ENCODE measurements at places on chromosomes 16 and 17.

DNA sequence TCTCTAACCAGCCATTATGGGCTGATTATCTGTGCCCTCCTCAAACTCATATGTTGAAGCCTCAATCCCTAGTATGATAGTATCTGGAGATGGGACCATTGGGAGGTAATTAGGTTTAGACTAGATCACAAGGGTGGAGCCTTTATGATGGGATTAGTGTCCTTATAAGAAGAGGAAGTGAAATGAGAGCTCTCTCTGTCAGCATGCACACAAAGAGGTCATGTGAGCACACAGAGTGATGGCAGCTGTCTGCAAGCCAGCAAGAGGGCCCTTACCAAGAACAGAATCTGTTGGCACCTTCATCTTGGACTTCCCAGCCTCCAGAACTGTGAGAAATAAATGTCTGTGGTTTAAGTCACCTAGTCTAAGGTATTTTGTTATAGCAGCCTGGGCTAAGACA, 101.9 kb downstream of the PCTP start:
- no peak for DNase-seq

GRCh38 chr17:11028349-11028748, 190.5 kb upstream of the PIRT start:
- DNase-seq = no peak

DNA sequence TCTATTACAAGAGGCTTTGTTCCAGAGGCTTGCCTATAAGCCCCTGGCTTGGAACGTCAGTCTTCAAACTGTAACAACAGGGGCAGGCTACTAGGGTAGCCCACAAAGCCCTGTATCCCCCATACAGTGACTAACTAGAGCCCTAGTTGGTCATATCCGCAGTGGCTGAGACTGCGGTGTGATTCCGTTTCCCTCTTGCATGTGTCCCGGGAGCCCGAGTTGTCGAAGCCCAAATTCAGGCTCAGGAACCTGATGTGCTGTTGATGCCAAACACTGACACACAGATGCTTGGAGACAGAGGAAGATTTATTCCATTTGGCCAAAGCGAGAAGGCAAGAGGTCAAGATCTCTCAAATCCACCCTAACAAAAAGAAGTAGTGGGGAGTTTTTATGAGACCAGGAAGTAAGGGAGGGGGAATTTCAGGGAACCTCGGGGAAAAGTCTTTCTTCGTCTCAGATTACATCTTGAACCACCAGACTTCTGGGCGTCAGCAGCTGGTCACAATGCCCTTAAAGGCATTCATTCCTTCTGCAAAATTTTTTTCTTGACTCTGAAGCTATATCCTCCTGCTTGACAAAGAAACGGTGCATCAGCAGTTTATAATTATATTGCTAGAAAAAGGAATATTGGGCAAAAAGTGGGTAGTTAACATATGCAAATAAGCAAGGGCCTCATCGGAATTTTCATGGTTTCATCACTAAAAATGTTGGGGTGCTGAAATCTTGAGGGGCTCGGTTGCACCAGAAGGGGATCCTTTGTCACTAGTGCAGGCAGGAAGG, 879 bp downstream of the SLFN5 start:
- no peak for DNase-seq

DNA sequence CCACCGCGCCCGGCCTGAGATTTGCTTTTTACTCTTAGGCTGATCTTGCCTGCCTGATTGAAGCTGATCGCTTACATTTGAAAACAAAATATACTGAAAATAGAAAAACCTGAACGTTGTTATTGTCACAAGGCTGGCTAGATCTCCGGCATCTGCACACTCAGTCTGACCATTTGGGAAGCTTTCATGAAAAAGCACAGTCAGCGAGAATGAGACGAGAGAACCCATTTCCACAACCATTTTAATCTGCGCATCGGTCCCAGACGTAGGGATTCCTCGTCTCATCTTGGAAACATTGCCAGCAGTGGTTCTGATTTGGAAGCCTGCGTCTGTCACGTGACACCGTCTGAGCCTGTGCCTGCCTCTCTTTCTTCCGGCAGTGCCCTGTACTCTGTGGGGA, 20.9 kb downstream of the SPG7 start:
- no peak for DNase-seq

GRCh38 chr17:19306160-19307111, 56.1 kb downstream of the B9D1 start:
- DNase-seq = no peak

GRCh38 chr17:16491131-16491702, 776 bp downstream of the LRRC75A start:
- DNase-seq = no peak

GRCh38 chr17:73452009-73452408, 140.2 kb upstream of the CDC42EP4 start:
- no peak for DNase-seq

- no peak for DNase-seq
Observed at GRCh38 chr17:40343219-40344119, 21.1 kb downstream of the GJD3 start.

DNA sequence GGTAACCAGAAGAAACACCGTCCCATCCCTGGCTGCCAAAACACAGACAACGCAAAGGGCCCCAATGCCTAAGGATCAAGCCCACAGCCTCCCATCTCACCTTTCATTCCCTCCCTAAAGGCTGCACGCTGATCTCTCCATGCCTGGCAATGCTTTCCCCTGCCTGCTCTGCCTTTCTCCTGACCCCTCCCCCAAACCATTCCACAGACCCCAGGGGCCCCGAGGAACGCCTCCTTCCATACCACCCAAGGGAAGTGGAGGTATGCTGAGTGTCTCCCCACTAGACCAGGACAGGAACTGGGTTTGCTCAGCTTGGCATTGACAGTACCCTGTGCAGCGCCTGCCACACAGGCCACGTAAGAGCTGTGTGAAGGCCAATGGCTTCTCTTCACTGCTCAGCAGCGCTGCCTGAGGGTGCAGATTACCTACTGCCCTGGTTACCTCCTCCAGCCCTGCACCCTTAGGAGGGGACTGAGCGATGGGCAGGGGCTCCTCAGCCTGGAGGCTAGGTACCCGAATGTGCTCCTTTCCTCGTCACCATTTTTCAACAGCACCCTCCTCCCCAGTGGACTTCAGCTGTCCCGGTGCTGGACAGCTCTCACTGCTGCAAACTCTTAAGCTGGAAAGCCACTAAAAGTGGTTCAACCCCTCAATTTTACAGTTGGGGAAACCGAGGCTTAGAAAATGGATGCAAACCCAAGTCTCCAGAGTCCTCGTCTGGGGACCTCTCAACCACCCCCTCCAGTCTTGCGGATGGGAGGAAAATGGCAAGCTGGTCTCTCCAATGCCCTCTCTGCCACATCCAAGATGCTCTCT, 45.0 kb downstream of the SRCIN1 start:
- DNase-seq = no peak

GRCh38 chr17:59361916-59362810, 30.7 kb downstream of the YPEL2 start:
- no peak for DNase-seq

GRCh38 chr17:80010283-80010858, 25.3 kb downstream of the TBC1D16 start:
- DNase-seq = no peak

- no peak for DNase-seq
Observed at GRCh38 chr17:78933959-78934568, 8.9 kb upstream of the TIMP2 start.

GRCh38 chr16:50210266-50211038, 55.9 kb upstream of the ADCY7 start:
- no peak for DNase-seq

DNA sequence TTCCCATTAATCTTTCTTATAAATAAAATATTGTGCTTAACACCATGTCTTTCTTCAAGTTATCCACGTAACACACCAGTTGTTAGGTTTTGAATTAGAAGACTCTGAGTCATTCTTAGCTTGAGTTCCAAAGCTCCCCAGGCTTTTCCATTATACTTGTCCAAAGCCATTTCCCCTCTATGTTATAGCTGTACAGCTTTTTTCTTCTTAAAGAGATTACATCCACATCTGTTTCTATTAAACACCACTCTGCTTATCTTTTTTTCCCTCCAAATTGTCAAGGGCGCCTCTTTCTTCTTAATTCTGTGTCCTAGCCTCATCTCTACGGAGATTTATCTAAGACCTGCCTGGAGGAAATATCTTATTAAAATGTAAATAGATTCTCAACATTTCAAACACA, 139.4 kb upstream of the CPHXL start:
- no peak for DNase-seq

- DNase-seq = no peak
Observed at GRCh38 chr17:77210946-77211541, 70.3 kb downstream of the SEC14L1 start.
